ENCODE measurements at places on chromosomes 7 and 10. TPM values are rescaled to one million over a fixed set of nuclear protein-coding genes. Genes with fewer than 3 reads are reported as not detected.

HOGA1 gene
- 0.78 TPM for total RNA-seq

DNAAF5 gene
- total RNA-seq: 41.3 TPM

HOXA11 gene
- total RNA-seq: 1.4 TPM

MINDY4 gene
- 27.0 TPM for total RNA-seq

DNA sequence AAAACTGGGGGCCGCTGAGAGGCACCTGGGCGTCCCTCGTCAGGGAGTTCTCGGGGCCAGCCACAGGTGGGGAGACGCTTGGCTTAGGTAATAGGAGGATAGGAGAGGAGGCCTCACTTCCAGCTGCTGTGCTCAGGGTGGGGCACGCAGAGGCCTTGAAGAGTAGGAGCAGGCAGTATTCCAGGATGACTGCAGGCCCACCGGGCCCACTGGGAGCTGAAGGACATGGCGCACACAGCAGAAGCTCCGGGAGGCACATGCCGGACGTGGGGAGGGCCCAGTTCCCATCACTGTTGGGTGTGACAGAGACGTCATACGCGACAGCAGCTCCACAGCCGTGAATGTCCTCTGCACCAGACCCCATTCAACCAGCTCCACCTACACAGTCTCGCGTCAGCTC is 22.0 kb upstream of the PDGFA start:
- DNase-seq: no peak

- peak; percentile 34 for DNase-seq
These were observed 78.7 kb downstream of the CLEC2L start for GRCh38 chr7:139602143-139602722.

GRCh38 chr7:30886608-30887011 is 25.0 kb upstream of the AQP1 start:
- peak; percentile 87 for DNase-seq

DNA sequence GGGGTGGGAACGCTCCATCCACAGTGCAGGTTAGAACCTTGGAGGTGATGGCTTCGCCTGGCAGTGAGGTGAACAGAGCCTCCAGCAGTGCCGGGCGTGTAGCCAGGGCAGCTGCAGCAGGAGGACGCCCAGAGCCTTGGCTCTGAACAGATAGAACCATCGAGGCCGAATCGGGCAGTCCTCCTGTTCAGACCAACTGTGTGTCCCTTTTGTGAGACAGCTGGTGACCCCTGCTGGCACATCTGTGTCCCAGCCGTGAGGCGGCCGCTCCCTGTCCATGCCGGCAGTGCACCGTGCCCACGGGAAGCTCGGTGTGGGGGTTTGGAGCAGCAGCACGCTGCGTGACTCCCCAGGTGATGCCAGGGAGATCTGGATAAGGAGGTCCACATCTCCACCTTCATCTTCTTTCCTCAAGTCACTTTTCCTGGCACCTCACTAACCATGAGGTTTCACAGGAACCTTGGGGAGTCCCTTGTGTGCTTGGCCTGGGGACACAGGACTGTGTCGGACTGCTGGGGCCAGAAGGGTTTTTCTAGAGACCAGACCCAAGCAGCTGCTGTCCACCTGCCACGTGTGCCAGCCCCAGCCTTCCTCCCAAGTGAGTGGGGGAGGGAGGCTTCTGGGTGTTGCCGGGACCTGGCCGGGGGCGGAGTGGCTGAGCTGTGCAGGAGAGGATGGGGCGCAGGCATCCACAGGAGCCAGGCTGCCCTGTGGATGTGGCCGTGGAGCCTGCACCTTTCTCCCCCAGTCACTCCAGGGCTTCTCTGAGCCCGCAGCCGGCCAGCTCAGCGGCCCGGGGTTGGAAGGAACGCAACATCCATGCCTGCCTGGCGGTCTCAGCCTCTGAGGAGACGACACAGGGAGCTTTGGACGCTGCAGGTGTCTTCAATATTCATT is 69.4 kb downstream of the DNAJB6 start:
- no peak for DNase-seq

DNA sequence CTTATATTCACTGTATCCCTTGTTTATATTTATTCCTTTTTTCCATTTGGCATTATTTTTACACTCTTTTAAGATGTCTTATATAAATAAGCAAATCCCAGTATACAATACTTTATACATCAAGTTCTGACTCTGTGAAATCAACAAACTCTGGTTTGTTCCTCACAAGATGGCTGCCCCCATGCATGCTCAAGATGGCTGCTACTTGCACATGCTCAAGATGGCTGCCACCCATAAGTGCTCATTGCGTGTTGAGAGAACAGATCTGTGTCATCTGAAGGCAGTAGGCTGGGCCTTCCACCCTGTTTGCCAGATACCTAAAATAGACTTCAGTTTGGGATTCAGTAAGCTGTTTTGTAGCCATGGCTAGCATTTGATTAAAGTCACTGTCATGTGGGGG is 666.2 kb downstream of the TYW1 start:
- DNase-seq: no peak
